ENCODE measurements at places on chromosomes 1 and 21.

GRCh38 chr1:88877382-88877825 lies 14.0 kb downstream of the GTF2B start:
- no peak for DNase-seq

GRCh38 chr1:152752225-152752624 lies 5.6 kb upstream of the KPRP start:
- no peak for DNase-seq

DNA sequence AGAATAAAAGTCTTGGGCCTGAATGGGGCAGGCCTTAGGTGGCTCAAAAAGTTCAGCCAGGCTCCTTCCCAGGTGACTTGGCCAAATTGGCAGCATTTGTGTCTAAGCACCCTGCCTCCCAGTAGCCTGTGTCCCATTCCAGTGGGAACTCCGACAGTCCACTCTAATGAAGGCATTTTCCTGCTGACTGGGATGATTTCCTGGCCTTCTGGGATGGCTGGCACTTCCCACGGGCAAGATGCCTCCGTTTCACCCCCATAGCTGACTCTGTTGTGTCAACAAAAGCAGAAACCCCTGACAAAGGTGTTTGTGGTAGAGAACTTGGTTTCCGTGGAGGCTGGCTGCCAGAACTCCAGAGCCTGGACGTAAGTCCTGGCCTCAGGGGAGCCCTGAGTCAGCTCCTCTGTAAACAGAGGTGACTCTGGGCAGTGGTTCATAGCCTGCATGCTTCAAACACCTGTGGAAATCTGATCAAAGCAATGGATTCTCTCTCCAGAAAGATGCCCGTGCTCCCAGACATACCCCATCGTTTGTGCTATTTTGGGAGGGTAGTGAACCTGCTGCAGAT lies 36.6 kb downstream of the WNT3A start:
- DNase-seq: no peak

GRCh38 chr21:16427587-16428087 lies 697.9 kb downstream of the USP25 start:
- DNase-seq: no peak

- DNase-seq: no peak
These were observed 16.3 kb upstream of the ADAMTSL4 start for GRCh38 chr1:150532860-150533259.

DNA sequence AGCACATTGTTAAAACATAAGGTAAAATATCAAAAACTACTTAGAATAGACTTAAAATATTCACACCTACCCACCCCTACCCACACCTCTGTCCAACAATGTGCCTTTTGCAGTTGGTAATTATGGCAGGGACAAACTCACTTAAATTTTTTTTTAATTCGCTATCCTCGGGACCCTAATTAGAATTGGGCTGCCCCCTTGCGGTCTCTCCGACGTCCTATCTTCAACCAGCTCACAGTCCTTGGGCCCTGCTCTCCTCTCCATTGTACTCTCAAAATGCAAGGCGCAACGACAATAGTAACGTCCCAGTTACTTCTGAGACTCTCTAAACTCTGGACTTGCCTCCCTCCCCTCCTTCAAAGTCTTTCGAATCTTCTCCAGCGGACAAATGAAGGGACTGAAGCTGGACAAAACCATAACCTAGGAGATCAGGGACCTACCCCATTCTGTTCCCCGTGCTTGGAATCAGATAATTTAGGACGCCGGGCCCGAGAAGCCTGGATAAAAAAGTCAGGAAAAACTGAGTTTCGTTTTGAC lies 1.1 kb upstream of the CIART start:
- peak; percentile 13 for DNase-seq

GRCh38 chr1:101239095-101240040 lies 2.5 kb downstream of the S1PR1 start:
- DNase-seq: peak; percentile 30

DNA sequence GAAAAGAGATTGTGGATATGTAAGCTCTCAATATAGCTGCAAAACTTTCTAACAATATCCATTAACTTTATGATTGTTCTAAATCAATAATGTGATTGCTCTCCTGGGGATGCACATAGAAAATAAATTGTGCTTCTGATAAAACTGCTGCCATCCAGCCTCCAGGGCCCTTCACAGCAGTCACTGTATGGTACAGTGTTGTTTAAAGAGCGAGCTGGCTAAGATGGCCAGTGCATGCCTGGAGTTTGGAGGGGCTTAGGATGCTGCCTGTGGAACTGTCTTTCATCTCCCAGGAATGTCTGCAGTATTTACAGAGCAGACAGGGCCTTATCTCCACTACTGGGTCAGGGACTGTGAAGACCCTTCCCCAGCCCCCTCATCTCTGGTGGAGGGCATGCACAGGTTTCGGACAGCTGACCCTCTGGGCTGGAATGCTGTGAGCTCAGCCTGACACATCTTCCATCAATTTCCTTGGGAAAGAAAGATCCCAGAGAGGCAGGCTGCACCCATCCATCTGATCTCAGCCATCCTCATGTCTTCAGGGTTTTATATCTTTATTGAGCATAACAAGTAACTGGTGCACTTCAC lies 137.0 kb downstream of the PLPP3 start:
- no peak for DNase-seq

DNA sequence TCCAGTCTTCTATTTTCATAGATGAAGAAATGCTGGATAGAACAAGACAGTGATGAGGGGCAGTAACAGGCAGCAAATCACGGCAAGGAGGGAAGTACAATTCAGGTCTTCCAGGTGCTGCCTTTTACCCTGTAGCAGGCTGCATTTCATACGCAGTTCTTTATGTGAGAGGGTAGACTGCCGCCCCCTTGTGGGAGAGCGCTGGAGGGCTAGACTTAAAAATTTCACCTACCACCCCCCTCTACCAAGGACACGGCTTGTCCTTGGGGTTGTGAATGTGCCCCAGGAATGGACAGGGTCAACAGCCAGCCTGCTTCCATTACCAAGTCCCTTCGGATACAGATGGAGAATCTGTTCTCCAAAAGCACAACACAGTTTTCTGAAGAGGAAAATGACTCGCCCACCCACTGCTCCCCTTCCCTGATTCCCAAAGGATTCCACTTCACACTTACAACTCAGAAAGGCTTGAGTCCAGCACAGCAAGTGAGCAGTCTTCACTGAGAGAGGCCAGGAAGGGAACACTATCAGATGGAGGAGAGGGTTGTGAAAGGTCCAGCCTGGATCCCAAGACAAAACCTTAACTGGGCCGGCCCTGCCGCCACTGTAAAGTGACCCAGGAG lies 7.4 kb downstream of the WDR77 start:
- peak; percentile 46 for DNase-seq

- DNase-seq: no peak
These were observed 56.9 kb upstream of the LRP8 start for GRCh38 chr1:53384796-53385195.

- no peak for DNase-seq
These were observed 1.1 kb downstream of the ECM1 start for GRCh38 chr1:150508982-150509381.

- no peak for DNase-seq
These were observed 295.6 kb downstream of the PTPRC start for GRCh38 chr1:198934426-198934825.

GRCh38 chr1:226960256-226960655 lies 20.2 kb downstream of the COQ8A start:
- DNase-seq: no peak

GRCh38 chr1:175887521-175887920 lies 144.1 kb upstream of the TNR start:
- DNase-seq: no peak

- no peak for DNase-seq
These were observed 51.8 kb upstream of the SYT14 start for GRCh38 chr1:209886219-209886536.

GRCh38 chr1:66247415-66248208 lies 286.3 kb upstream of the SGIP1 start:
- DNase-seq: no peak

- DNase-seq: no peak
These were observed 78.6 kb downstream of the IVNS1ABP start for GRCh38 chr1:185238447-185238846.

DNA sequence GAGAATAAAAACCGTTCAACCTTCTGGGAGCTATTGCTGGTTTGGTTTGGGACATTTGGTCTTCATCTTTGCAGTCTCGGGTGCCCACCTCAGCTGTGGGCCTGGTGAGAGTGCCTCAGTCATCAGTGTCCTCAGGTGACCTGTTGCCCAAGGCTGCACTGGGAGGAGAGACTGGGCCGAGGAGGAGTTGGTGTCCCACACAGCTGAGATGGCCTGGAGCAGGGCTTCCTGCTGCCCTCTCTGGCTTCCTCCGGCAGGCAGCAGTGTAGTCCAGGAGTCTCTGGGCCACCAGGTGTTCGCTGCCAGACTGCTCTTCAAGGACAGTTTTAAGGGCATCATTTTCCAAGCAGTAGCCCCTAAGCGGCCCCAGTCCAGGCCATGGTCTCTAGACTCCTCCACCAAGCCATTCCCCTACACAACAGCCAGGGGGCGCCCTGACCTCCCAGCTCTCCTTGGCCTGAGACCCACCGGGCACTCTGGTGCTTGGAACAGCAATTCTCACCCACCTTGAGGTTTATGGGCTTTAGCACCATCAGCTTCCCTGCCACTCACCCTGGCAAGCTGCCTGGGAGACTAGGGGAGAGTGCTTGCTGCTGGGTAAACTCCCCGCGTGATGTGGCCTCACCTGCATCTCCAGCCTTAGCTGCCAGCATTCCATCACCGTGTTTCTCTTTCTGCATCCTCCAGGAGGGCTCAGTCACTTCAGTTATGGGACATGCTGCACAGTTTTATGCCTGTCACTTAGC lies 9.1 kb upstream of the SYTL1 start:
- peak; percentile 43 for DNase-seq

DNA sequence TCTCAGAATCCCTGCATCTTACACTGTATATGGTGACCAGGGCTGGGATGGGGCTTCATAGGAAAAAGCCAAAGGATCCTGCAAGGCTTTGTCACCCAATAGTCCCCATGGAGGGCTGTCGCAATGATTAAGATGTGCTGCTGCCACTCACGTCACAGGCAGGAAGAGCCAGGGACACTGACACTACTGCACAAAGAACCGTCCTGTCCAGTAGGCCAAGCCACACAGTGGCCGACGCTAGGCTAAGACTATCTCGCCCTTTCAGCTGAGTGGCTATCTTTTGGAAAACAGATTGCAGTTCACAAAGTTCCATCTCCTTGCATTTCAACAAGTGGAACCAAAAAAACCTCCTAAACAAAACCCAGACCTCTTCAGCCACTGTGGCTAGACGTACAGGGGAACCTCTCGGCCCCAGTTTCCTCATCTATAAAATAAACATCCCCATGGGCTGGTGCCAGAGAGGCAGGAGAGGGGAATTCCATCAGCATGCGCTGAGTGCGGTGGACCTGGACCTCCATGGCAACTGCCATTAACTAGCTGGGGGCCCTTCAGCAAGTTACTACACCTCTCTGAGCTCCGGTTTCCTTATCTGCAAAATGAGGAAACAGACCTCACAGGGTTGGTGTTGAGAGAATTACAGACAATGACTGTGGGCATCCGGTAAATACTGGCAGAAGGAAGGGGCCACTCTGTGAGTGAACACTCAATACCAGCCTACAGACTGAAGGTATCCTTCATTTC lies 8.7 kb downstream of the CAPZB start:
- DNase-seq: no peak

- no peak for DNase-seq
These were observed 3.3 kb upstream of the ATP6V1G3 start for GRCh38 chr1:198543670-198544260.

DNA sequence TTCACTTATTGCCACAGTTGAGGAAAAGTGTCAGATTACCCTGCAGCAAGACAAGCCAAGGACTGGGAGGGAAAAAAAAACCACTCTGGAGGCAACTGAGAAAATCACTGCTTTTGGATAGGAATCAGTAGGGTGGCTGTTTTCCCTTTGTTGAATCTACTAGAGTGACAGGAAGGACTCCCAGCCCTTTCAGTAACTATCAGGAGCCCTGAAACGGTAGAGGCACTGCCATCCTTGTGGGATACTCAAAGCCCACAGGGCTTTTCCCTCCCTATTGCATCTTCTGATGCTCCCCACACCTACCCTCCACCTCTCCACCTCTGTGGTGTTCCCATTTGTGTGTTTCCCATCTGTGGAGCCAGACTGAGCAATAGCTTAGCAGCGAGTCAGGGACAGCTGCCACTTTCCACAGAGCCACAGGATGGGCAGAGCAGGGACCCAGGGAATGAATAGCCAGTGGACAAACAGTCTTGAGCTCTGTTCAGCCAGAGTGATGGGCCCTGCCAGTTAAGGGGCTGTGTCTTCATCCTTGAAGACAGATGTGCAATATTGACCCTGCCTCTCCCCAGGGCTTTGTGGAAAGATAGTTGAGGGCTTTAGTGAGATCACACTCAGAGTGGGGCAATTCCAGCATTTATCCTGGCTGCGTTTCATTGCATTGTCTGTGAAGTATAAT lies 13.9 kb downstream of the UBIAD1 start:
- no peak for DNase-seq

DNA sequence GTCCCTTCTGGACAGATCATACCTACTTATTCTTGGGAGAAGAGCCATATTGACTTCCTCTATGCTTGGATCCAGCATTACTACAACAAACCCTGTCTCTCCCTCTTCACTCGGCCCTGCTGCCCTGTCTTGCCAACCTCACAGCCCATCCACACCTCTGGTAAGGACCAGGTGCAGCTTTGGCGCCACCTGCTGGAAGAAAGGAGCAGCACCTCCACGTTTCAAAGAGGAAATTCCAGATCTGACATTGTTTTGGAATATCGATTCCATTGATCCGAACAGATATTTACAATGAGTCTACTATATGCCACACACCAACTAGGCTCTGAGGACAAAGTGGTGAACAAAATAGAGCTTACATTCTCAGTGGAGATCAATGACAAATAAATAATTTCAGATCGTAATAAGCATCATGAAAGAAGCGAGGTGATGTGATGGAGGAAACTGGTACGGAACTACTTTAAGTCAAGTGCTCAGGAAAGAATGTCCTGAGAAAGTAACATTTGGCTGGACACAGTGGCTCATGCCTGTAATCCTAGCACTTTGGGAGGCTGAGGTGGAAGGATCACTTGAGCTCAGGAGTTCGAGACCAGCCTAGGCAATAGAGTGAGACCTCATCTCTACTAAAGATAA lies 18.7 kb downstream of the MFSD2A start:
- peak; percentile 44 for DNase-seq

GRCh38 chr1:163706915-163707314 lies 385.2 kb downstream of the NUF2 start:
- DNase-seq: no peak

- DNase-seq: no peak
These were observed 39.0 kb upstream of the ATP1A1 start for GRCh38 chr1:116334015-116334547.

DNA sequence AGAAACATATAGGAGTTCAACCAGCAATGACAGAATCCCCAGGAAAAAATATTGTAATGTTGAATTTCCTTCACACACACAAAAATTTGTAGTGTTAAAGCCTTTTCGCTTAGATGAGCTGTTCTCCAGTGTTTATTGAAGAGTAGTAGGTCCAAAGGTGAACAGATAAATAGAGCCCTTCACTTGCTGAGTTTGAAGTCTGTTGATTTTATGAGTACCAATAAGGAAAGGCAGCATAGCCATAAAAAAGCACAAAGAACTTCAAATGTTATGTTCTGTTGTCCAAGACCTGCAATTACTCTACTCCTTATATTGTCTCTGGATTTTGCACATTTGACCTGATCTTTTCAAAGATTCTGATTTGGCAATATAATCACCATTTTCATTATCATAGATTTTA lies 362.7 kb upstream of the B3GALT2 start:
- DNase-seq: no peak

- no peak for DNase-seq
These were observed 11.9 kb downstream of the KRTAP10-1 start for GRCh38 chr21:44527983-44528633.

- DNase-seq: no peak
These were observed 33.9 kb upstream of the LBR start for GRCh38 chr1:225461533-225462428.

GRCh38 chr1:157369808-157370521 lies 182.3 kb downstream of the FCRL5 start:
- DNase-seq: no peak

All from stimulated activated CD4-positive, alpha-beta T cell treated with anti-CD3 and anti-CD28 coated beads, Interleukin-15, amount 100 ng/mL, for 1 hour (primary cell).